Activated CD8-positive, alpha-beta T cell treated with anti-CD3 and anti-CD28 coated beads for 36 hours (primary cell): ENCODE measurements at places on chromosomes 12 and 14. TPM values are rescaled to one million over a fixed set of nuclear protein-coding genes. Genes with fewer than 3 reads are reported as not detected.

DNA sequence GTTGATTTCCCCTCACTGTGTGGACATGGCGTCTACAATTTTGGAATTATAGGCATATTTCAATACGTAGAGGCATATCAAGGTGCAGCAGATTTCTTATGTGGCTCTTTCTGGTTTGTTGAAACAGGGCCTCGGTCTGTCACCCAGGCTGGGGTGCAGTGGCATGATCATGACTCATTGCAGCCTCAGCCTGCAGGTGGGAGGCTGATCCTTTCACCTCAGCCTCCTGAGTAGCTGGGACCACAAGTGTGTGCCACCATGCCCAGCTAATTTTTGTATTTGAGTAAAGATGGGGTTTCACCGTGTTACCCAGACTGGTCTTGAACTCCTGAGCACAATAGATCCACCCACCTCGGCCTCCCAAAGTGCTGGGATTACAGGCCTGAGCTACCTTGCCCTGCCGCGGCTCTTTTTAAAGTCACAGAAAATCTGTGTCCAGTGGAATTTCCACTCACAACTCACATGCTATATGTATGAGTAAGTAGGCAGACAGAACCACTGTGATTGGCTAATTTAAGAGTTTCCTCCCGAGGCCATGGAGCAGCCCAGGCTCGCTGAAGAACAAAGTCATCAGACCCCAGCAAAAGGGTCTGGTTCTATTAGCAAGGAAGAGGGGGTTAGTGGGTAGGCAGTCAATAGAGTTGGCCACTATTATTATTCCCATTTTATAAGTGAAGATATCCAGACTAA is 9.1 kb downstream of the GNG2 start:
- no peaks in the 10 kb centered on the region for H3K27me3 ChIP-seq
- H3K36me3 ChIP-seq = peaks cover 41% of the 10 kb centered on the region
- no peak overlapping the region for H3K27ac ChIP-seq
- DNase-seq = peak; percentile 82

DNA sequence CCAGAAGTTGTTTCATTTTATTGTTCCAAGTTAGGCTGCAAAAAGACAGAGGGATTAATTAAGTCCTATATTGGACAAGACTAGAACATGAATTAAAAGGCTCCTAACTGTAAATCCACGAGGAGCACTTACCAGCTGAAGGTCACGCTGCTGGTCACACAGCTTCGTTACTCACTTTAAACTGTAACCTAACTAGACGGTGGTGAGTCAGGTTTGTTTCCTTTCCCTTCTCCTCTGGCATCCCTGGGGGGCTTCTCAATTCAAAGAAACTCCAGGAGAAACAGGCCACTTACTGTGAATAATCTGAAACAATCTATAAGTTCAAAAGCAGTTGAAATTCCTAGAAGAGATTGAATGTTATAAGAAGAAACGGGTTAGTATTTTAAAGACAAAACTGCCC is 331.4 kb downstream of the BCAT1 start:
- H3K4me1 ChIP-seq = no peaks in the 10 kb centered on the region
- no peak overlapping the region for H3K4me3 ChIP-seq
- H3K36me3 ChIP-seq = no peaks in the 10 kb centered on the region

CLEC14A gene
- total RNA-seq = not detected

GRCh38 chr14:76929927-76930326 is 98.6 kb downstream of the IRF2BPL start:
- peak overlapping the region; percentile 67 for H3K27ac ChIP-seq
- H3K4me1 ChIP-seq = peaks cover 57% of the 10 kb centered on the region
- DNase-seq = peak; percentile 76

- no peak overlapping the region for H3K4me3 ChIP-seq
- no peak for DNase-seq
- peaks cover 1% of the 10 kb centered on the region for H3K27me3 ChIP-seq
- H3K36me3 ChIP-seq = no peaks in the 10 kb centered on the region
Measured at GRCh38 chr14:34067587-34067986, 116.7 kb upstream of the EGLN3 start.

ABCD2 gene
- total RNA-seq = 4.0 TPM

DNA sequence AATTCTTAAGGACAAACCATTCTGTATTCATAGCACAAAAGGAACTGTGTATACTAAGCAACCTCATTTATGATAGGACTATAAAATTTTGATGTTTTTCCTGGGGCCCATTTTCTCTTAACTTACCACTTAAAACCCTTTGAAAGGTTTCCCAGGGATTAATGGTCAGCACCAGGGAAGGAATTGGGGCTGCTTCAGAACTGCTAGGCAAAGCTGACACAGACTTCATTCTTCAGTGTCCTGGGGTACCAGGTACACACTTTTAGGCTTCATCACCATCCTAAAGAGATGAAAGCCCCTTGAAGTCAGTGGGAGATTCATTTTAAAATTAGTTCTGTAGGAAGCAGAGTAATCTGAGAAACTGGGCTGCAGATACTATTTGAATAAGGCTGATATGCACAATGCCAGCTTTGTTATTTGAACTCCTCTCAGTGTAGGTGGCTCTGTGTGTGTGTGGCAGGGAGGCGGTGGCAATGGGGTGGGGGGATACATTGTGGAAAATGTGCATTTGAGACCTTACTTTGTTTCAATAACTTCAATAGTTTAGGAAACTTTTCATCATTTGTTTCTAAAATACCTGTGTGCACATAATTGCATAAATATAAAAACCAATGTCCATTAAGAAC is 329.3 kb upstream of the DCN start:
- H3K27me3 ChIP-seq = peaks cover 3% of the 10 kb centered on the region
- no peak for DNase-seq
- no peak overlapping the region for H3K27ac ChIP-seq
- H3K36me3 ChIP-seq = no peaks in the 10 kb centered on the region
- H3K4me1 ChIP-seq = no peaks in the 10 kb centered on the region

OTX2 gene
- not detected for total RNA-seq

DNA sequence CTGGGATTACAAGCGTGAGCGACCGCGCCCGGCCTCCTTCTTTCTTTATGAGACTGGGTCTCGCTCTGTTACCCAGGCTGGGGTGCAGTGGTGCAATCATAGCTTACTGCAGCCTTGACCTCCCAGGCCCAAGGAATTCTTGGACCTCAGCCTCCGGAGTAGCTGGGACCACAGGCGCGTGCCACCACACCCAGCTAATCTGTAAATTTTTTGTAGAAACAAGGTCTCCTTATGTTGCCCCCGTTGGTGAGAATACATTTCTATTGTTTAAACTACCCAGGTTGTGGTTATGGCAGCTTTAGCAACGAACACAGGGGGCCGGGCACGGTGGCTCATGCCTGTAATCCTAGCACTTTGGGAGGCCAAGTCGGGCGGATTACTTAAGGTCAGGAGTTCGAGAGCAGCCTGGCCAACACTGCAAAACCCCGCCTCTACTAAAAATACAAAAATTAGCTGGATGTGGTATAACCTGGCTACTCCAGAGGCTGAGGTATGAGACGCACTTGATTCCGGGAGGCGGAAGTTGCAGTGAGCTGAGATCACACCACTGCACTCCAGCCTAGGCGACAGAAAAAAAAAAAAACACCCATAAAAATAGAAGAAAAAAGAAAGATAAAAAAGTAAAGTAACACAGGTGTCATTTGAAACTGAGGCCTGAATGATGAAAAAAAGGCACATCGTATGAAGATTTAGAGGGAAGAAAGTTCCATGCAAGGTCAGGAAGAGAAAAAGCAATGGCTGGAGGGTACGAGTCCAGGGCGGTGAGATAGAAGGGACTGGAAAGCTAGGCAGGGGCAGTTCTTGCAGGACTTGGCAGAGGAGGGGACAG is 977 bp upstream of the TMEM120B start:
- peak overlapping the region; percentile 84 for H3K4me3 ChIP-seq
- peaks cover 16% of the 10 kb centered on the region for H3K4me1 ChIP-seq
- H3K27me3 ChIP-seq = no peaks in the 10 kb centered on the region
- H3K27ac ChIP-seq = peak overlapping the region; percentile 78

GRCh38 chr14:96662116-96662970 is 134.8 kb upstream of the VRK1 start:
- H3K27ac ChIP-seq = no peak overlapping the region
- no peaks in the 10 kb centered on the region for H3K4me1 ChIP-seq
- H3K4me3 ChIP-seq = no peak overlapping the region
- H3K27me3 ChIP-seq = peaks cover 43% of the 10 kb centered on the region

INSM2 gene
- total RNA-seq = not detected

DNA sequence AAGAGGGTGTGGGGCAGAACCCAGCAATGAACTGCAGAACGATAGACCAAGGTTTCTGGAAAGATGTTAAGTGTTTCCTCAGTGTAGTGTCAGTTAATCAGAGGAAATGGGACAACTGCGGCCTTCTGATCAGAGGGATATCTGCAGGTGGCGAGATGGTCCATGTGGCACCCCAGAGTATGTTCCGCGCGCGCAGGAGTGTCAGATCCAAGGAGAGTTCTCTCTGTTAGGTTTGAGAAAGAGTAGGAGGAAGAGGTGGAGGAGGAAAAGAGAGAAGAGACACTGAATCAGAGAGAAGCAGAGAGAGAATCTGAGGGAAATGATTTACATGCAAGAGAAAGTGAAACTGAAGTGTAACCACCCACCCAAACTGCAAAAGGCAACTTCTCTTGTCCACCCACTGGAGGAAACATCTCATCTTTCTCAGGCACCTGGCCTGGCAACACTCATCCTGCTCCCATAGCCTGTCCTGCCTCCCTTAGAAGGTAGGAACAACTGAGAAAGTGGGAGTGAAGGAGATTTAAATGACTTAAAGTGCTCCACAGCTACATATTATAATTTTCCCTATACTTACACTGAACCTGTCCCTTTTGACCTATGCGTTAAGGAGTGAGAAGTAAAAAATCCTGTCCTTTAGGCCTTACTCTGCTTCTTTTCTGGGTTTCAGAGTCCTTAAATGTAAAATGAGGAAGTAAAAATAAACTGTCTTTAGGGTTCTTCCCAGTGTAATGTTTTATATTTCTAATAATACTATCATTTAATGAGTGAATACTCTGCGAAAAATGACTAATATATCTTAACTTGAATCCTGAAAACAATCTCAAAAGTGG is 6.8 kb upstream of the TESPA1 start:
- peaks cover 6% of the 10 kb centered on the region for H3K36me3 ChIP-seq
- peak; percentile 66 for DNase-seq
- H3K27me3 ChIP-seq = no peaks in the 10 kb centered on the region
- peak overlapping the region; percentile 100 for H3K27ac ChIP-seq
- H3K4me3 ChIP-seq = peak overlapping the region; percentile 82
- peaks cover 64% of the 10 kb centered on the region for H3K4me1 ChIP-seq

DNA sequence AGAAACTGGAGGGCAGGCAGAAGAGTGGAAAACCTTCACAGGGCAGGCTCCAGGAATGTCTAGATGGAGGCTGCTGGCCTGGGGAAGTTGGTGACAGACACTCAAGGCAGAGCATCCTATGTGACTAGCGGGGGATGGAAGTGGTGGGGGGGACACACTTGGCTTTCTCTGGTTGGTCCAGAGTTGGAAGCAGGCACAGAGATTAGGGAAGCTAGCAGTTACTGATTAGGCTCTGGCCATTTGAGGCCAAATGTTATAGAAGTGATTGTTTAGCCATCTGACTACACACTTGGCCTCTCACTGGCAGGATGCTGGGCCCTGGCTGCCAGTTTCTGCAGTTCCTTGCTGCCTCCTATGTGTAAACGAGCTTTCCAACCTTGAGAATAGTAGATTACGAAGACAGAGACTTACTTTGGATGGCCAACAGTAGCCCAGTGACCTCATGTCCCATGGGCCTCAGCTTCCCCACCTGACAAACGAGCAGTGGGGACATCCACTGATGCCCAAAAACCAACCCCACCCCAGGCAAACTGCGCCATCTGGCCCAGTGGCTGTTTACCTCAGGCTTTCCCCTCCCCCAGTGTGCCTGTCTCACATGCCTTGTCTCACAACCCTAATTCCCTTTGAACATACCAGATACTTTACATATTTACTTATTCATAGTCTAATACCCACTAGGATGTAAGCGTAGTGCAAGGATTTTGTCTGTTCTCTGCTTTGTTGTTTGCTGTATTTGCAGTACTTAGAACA is 102.7 kb downstream of the PAPLN start:
- H3K36me3 ChIP-seq = no peaks in the 10 kb centered on the region
- H3K27me3 ChIP-seq = no peaks in the 10 kb centered on the region
- no peak overlapping the region for H3K27ac ChIP-seq
- no peak overlapping the region for H3K4me3 ChIP-seq

GRCh38 chr14:50924843-50925242 is 19.4 kb downstream of the PYGL start:
- no peak for DNase-seq
- no peaks in the 10 kb centered on the region for H3K4me1 ChIP-seq
- H3K4me3 ChIP-seq = no peak overlapping the region
- peaks cover 5% of the 10 kb centered on the region for H3K27me3 ChIP-seq
- H3K36me3 ChIP-seq = no peaks in the 10 kb centered on the region
- H3K27ac ChIP-seq = no peak overlapping the region

GRCh38 chr12:72094490-72094889 is 155.8 kb downstream of the TPH2 start:
- H3K27ac ChIP-seq = no peak overlapping the region
- no peaks in the 10 kb centered on the region for H3K27me3 ChIP-seq
- no peak overlapping the region for H3K4me3 ChIP-seq
- no peaks in the 10 kb centered on the region for H3K36me3 ChIP-seq
- DNase-seq = no peak
- H3K4me1 ChIP-seq = no peaks in the 10 kb centered on the region

DNA sequence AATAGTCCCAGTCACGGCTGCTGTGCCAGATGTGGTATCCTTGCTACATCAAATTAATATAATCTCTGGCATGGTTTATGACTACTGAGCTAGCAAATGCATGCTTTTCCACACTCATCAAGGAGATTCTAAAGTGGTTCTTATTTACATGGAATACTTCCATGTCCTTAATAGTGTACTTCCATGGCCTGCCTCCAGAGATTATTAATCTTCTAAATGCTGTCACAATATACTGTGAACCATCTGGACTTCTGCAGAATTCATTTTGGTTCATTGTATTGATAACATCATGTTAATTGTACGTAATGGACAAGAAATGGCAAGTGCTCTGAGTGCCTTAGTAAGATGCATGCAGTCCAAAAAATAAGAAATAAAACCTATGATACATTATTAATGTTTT is 230.8 kb downstream of the NUAK1 start:
- H3K27ac ChIP-seq = no peak overlapping the region
- H3K4me1 ChIP-seq = no peaks in the 10 kb centered on the region
- H3K27me3 ChIP-seq = no peaks in the 10 kb centered on the region
- no peak for DNase-seq
- no peaks in the 10 kb centered on the region for H3K36me3 ChIP-seq
- H3K4me3 ChIP-seq = no peak overlapping the region

CLEC12A gene
- total RNA-seq = 0.47 TPM

SLCO1C1 gene
- total RNA-seq = not detected

DNA sequence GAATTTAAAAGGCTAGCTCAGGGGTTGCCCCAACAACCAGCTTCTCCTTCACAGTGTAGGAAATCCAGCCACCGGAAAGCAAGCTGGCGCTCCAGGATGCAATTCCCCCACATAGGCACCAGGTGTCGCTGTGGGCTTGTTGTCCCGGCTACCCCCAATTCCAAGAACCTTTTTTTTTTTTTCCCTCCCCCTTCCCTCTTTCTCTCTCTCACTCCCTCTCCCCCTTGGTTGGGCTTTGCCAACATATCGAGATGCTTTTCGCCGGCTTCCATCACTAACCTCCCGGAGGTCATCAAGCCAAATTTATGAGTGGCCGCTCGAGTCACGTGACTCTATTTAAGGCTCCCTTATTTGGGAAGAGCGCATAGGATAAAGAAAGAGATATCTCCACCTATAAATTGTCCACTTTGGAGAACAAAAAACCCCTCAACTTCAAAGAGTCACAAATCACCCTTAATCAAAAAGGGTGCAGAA is at the start of gene HOXC5:
HOXC5 (plus strand) TSS at position 424 of the 474 bp plus-strand sequence. CDS start 73 bp downstream, outside the sequence.
- H3K4me1 ChIP-seq = peaks cover 18% of the 10 kb centered on the region
- H3K4me3 ChIP-seq = peak within 1 kb of the TSS; percentile 32
- peaks cover 66% of the 10 kb centered on the region for H3K27me3 ChIP-seq
- peak; percentile 78 for DNase-seq
- no peaks in the 10 kb centered on the region for H3K36me3 ChIP-seq
